ENCODE measurements at places on chromosomes 6 and 20.

DNA sequence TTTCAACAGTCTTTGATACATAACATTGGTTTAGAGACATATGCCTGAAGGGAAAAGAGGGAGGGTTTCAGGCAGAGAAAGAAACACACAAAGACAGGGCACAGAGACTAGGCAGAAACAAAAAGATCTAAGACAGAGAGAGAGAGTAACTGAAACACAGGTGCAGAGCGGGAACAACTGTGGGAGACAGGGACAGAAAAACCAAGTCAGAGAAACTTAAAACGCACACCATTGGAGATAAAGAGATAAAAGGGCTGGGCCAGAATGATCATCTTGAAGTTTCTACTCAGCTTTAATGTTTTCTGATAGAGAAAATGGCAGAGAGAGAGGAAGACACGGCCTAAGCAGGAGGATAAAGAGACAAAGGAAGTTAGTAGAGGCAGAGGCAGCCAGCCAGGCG lies 11.8 kb downstream of the UNC5CL start:
- DNase-seq = no peak

DNA sequence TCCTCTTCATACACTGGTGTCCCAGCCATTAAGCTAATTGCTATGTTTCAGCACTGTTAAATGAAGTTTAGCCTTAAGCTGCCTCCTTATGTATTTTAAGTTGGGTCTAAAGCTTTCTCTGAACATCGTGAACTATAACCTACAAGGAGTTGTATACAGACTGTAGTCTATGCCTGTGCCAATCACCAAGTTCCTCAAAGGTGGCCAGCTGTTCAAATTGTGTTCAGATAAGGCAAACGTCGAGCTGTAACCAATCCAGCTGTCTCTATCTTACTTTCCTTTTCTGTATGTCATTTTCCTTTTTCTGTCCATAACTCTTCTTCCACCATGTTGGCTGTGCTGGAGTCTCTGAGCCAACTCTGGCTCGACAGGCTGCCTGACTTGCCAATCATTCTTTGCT lies 199.6 kb downstream of the OGFRL1 start:
- DNase-seq = no peak

GRCh38 chr6:45076217-45076930 lies 251.8 kb upstream of the RUNX2 start:
- no peak for DNase-seq

DNA sequence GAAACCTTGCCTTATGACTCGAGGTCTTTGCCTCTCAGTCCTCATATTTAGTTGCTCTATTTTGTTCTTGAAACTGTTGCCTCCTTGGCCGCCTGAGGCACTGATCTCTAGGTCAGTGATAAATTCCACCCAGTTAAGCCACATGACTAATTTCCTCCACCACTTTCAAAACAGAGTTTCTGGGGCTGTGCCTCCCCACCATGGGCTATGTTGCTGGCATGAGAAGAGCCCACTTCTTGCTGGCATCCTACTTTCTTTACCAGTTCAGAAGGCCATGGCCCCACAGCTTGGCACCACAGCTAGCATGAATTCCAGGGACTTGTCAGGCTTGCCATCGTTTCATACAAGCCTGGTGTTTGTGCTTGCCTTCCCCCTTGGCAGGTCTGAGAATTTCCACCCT lies 361.4 kb upstream of the JAG1 start:
- no peak for DNase-seq

DNA sequence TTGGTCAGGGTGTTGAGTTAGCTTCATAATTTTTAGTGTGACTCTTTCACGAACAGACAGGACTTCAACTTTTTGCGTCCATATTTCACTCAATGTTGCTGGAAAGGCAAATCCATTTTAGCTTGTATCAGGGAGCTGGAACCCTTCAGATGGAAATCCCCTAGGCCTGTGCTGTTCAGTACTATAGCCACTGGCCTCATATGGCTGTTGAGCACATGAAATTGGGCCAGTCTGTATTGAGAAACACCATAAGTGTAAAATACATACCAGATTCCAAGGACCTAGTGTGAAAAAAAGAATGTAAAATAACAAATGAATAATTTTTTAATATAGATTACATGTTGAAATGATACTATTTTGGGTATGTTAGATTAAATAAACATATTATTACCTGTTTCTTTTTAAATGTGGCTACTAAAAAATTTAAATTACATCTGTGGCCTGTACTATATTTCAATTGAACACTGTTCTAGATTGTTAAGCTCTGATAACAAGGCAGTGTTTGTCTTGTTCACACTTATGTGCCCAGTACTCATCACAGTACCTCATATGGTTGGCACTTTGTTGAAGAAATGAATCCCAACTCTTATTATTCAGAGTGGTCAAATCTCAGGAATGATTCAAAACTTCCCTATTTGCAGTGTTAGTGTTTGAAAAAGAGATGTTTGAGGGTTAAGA lies 34.3 kb downstream of the CTNNBL1 start:
- no peak for DNase-seq

DNA sequence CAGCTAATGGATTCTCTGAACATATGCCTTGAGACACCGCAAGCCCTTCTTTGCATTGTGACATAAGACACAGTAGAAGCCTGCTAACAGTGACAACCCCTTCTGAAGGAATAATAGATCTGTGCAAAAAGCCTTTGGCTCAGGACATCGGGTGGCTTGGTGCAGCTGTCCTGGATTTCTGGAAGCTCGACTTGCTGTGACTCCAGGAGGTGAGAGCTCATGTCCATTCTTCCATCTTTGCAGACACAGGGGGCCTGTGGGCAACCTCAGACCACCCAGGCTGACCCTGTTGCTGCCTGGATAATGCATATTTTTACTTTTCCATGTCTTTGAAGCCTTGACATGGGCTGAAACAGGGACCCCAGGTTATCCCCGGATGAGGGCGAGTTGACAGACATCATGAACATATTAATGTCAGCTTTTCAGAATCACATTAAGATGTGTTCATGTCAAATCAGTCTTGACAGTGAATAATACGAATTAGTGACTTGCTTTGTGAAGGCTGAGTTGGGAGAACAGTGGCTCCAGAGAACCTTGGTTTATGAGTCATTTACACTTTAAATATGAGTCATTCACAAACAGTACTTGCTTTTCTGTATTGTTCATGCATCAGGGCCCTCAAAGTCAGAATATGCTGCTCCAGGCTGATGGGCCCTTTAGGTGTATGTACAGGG lies 66.8 kb upstream of the IYD start:
- no peak for DNase-seq

GRCh38 chr20:32263398-32263954 lies 14.0 kb upstream of the KIF3B start:
- DNase-seq = no peak

DNA sequence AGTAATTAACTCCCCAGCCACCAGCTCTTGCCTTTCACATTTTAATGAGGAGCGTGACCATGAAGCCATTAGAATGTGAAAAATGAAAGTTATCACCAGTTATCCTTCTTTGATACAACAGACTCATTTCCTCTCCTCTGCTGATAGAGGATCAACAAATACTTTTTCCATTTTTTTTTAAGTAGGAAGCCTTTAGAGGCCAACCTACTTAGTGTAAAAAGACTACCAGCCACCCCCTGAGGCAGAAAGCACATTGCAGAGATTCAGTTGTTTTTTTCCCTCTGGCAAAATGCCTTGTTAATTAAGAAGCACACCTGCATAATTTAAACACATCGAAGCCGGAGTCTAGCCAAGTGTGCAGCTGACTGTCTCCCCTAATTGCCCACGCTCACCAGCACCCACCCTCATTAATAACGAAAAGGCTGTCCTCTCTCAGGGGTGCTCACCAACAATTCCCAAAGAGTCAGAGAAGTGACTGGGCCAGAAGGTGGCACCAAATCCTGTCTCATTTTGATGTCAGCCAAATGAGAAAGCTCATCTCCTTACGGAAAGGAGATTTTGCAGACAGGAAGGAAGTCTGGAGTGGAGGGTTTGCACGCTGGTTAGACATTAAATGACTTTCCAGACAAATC lies 60.9 kb upstream of the MC3R start:
- peak; percentile 54 for DNase-seq

GRCh38 chr6:127749095-127749494 lies 151.8 kb downstream of the THEMIS start:
- DNase-seq = no peak

GRCh38 chr20:51342510-51343236 lies 199.8 kb downstream of the NFATC2 start:
- DNase-seq = no peak

- no peak for DNase-seq
These were observed 111.5 kb downstream of the TIAM2 start for GRCh38 chr6:155106456-155107115.

GRCh38 chr6:44373051-44373450 lies 14.5 kb upstream of the CDC5L start:
- no peak for DNase-seq
